NCI-H2029 treated with DMSO at 0.1 percent for 48 hours (cell line): ENCODE measurements at places on chromosomes 5 and 9.

DNA sequence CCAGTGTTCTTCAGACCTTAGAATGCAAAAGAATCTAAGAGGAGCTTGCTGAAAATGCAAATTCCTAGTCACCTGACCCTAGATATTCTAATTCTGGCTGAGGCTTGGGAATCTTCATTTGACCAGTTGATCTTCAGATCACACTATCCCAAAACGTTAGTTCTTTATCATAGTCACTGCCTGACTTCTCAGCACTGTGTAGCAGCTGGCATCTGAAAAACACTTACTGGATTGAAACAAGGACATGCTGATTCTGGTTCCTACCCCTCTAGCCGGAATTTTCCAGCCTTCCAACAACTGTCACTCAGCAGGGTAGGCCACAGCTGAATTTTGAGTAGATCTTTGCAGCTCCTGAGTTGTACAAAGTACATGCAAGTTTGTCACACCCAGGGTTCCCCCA lies 72.2 kb downstream of the EBF1 start:
- DNase-seq = no peak

DNA sequence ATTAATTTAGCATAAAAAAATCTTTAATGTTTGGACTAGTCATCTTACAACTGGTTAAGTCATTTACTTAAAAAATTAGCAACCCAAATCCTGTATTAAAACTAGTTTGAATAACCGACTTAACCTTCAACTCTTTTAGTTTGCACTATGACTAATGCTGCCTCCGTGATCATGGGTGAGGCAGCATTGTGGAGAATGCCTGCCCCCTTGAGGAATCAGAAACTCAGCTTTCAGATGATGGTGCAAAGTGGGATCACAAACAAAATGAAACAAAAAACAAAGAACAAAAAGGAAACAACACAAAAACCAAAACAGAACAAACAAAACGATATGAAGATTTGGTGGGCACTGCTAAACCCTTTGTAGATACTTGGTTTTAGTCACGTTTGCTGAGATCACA lies 127.0 kb upstream of the PALM2AKAP2 start:
- DNase-seq = no peak

- DNase-seq = peak; percentile 93
Measured at GRCh38 chr9:94860678-94861588, 134.4 kb downstream of the AOPEP start.

- no peak for DNase-seq
Measured at GRCh38 chr5:159362220-159362619, 31.9 kb upstream of the IL12B start.

DNA sequence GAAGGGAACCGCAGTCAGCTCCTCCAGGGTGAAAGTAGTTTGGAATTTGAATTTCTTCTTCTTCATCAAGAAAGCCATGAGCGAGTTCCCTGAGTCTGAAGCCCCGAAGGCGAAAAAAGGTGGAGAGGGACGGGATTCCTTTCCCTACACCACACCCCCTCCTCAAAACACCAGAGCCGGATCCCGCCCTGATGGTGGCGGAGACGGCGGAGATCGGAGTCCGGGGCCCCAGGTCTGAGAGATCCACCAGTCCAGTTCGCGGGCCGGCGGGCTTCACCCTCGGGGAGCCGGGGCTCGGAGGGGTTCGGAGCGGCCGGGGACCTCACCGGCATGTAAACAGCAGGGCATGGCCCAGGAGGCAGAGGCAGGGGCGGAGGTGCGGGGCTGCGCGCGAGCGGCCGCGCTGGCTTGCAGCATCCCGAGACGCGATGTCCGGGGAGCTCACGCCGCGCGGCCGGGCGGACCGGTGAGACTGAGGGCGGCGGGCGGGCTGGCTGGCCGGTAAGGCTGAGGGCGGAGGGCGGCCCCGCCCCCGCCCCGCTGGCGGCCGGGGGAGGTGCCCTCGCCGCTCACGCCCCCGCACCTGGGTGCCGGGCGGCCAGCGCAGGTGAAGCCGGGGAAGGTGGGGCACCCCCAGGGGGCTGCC lies 606 bp downstream of the EEIG1 start:
- DNase-seq = no peak

- no peak for DNase-seq
Measured at GRCh38 chr9:116765011-116765410, 77.9 kb downstream of the TRIM32 start.

DNA sequence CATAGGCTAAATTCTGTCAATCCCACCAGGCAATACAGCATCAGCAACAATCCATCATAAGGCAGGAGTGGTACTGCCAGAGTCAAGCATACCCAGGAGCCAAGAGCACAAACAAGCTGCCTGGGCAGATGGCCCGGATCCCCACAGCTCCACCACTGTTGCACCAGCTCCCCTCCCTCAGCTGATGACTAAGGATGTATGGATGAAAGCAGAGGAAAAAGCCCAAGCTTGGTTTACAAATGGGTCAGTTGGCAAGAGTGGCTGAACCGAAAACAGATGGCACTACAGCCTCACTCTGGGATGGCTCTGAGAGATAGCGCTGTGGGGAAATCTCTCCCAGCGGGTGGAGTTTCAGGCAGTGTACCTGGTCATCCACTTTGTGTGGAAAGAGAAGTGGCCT lies 29.4 kb downstream of the DROSHA start:
- no peak for DNase-seq

DNA sequence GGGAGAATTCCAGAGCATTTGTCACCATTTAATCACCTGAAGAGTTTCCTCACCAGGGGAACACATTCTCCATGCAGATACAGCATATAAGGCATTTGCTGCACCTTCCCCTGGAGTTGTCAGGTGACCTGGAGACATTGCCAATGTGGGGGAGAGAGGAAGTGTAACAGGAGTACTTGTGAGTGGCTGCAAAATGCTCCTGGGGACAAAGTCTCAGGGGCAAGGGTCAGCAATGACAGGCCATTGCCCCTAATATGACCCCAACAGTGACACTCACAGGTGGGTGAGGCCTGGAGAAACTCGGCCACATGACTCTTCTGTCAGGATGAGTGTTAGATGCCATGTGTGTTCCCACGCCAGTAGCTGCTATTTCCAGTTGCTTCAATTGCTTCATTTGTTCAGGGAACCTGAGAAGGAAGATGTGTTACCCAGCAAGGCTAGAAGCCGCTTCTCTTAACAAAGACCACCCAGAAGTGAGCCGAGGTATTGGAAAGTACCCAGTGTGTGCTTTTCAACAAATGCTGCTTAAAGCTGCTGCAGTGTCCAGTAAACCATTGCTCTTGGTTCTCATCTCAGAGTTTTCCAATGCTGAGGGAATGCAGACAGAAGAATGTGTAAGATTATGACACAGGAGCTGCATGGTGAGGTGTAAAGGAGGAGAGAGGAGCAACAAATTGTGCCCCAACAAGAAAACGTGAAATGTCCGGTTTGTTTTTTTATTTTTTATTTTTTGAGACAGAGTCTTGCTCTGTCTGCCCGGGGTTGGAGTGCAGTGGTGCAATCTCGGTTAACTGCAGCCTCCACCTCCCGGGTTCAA lies 128.2 kb upstream of the SLC44A1 start:
- peak; percentile 19 for DNase-seq

DNA sequence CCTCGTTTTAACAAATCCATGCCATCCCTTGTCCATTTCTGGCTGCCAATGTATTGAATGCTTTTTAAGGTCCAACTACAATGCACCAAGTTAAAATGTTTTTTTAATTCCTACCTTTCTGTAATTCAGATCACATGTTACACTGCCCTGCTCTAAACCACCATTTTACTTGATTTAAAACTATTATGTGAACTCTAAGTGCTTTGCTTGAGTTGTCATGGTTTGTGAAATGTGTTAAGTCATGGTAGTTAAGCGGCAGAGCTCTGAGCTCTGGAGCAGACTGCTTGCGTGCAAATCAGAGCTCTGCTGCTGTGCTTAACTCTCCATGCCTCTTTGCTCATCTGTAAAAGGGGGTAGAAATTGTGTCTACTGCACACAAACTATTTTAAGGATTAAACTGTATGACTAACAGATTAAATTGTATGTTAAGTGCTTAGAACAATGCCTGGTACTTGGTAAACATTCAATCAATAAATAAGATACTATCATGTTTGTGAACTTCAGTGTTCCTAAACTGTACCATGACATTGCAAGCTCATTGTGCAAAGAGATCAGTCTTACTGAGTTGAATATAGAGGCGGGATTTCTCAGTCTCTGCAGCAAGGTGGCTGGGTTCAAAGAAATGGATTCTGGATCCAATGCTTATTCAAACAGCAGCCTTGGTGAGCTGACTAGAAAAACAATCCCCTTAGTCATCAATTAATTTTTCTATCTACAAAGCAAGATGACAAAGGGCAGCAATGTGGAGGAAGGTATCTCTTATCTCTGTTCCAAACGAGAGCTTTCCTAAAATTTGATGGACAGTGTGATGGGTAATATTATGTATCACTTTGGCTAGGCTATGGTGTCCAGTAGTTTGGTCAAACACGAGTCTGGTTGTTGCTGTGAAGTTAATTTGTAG lies 16.1 kb upstream of the CMBL start:
- DNase-seq = no peak

GRCh38 chr9:99749641-99750040 lies 72.0 kb upstream of the NR4A3 start:
- DNase-seq = no peak

- DNase-seq = no peak
Measured at GRCh38 chr5:122877518-122877917, 32.1 kb downstream of the SNX24 start.

DNA sequence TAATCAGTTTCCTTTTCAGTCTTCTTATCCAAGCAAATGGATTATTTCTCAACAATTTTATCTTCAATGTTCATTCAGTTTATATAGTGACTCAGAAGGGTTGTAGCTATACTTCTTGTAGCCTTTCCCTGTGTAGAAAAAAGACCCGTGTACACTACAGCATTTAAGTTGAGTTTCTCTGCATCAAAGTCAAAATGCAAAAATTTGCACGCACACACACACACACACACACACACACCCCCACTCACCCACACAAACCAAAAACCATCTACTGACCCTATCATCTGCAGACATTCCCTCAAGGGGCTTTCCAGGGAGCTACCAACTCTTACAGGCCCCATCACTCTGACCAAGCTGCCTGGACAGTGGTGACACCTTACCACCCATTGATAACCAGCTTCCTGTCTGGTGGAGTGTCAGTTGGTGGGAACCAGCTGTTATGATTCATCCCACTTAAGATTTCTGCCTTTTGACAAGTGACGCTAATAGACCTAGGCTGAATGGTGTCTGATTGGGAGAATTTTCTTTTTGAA lies 12.2 kb upstream of the ELL2 start:
- DNase-seq = peak; percentile 11

- no peak for DNase-seq
Measured at GRCh38 chr9:116391306-116391900, 237.8 kb downstream of the PAPPA start.

DNA sequence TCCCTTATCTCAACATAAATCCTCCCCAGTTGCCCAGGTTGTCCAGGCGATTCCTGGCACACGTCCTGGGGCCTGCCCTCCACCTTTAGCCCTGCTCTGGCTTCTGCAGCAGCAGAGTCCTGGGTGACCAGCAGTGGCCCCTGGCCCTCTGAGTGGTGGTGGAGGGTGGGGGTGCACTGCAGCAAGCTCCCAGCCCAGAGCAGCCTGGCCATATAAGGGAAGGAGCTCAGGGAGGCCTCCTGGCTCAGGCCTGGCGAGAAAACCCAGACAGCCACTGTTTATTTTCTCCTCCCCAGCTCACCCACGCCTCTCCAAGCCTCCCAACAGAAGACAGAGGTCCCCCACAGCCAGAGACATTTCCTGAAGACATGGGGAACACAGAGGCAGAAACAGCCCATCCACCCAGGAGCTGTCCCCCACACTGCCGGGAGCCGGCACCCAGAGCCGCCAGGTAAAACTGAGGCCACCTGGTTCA lies 44.7 kb upstream of the IL17B start:
- DNase-seq = no peak

GRCh38 chr9:2767800-2768677 lies 50.7 kb downstream of the KCNV2 start:
- DNase-seq = no peak

DNA sequence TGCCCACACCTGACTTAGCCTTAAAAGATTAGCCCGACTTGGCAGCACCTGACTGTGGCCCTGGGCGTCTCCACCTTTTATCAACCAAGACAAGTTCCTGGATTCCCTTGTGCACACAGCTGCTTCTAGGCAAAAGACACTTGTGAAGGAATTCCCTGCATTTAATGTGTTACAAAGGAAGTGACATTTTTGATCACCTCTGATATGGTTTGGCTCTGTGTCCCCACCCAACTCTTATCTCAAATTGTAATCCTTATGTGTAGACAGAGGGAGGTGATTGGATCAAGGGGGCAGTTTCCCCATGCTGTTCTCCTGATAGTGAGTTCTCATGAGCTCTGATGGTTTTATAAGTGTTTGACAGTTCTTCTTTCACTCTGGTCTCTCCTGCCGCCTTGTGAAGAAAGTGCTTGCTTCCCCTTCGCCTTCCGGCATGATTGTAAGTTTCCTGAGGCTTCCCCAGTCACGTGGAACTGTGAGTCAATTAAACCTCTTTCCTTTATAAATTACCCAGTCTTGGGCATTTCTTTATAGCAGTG lies 2.6 kb upstream of the CPEB4 start:
- no peak for DNase-seq

DNA sequence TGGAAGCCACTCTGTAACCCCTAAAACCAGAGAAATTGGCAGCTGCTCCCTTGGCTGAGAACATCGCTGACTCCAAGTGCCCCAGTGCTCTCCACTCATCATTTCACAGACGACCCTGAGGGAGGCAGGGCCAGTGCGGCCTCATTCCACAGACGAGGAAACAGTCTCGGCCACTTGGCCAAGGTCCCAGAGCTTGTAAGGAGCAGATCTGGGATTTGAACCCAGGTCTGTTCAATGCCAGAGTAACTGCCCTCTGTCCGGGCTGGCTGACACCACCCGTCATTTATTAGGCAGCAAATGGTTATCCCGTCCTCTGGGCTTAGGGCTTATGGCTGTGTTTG lies 19.9 kb upstream of the IER5L start:
- no peak for DNase-seq

DNA sequence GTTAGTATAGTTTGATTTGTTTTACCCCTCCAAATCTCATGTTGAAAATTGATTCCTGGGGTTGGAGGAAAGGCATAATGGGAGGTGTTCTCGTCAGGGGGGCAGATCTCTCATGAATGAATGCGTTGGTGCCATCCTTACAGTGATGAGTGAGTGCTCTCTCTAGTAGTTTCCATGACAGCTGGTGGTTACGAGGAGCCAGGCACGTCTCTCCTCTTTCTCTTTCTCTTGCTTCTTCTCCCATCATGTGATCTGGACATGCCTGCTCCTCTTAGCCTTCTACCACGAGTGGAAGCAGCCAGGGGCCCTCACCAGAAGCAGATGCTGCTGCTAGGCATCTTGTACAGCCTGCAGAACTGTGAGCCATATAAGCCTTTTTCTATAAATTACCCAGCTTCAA lies 454.1 kb downstream of the EFNA5 start:
- DNase-seq = no peak

GRCh38 chr9:96411129-96411838 lies 6.9 kb downstream of the ZNF367 start:
- DNase-seq = no peak

GRCh38 chr9:128940271-128940921 lies 7.0 kb downstream of the DOLK start:
- no peak for DNase-seq

- no peak for DNase-seq
Measured at GRCh38 chr5:138622051-138622450, 46.9 kb upstream of the HSPA9 start.
